ENCODE measurements at places on chromosomes 16 and 17.

DNA sequence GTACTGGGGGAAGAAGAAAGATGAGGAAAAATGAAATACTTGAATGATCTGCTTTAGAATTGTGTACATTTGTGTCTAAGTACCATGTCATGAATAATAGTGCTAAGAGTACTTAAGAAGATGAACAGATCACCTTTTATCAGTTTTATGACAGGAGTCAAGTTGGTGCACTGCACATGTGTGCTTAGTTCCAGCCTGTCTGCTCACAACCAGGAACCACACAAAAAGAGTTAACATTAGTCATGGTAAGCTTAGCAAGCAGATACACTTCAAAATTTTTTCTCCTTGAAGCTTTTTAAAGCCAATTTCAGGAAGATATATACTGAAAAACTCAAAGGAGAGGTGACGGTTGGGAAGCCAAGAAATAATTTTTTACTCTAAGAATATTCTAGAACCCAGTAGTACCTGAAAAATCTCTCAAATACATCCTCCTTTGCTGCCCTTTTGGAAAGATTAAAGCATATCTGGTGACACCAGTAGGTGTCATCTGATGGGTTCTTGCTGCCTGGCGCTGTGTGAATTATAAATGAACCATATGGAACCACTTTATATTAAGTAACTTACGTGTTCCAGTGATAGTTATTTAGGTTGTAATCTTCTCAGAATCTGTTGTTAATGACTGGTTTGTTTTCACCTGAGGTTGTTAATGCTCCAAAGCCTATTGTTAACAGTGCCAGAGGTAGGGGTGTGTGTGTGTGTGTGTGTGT, 93.4 kb downstream of the MSI2 start:
- DNase-seq: no peak

DNA sequence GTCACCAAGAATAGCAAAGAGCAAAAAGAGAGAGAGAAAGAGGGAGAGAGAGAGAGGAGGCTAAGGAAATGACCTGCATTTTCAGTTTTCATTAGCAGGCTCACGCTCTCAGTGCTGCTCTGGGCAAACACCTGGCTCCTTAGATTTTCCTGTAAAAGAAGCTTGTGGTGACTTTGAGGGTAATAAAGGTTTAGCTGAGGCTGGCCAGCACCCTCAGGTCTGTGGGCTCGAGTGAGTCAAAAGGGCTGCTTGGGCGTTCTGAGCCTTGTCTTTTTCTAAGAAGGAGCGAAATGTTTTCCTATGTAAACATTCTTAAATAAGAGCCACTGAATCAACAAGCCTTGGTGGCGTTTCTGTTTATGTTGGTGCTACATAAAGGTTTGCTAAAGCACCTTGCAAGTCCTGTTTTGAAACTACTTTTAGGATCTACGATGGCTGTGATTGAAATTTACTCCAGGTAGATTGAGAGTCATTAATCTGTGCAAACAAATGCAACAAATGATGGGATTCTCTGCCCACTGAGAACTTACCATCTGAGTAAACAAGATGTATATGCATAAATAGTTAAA, 38.8 kb downstream of the SHISA6 start:
- DNase-seq: no peak

GRCh38 chr17:62648956-62649294, 21.5 kb downstream of the MRC2 start:
- no peak for DNase-seq

DNA sequence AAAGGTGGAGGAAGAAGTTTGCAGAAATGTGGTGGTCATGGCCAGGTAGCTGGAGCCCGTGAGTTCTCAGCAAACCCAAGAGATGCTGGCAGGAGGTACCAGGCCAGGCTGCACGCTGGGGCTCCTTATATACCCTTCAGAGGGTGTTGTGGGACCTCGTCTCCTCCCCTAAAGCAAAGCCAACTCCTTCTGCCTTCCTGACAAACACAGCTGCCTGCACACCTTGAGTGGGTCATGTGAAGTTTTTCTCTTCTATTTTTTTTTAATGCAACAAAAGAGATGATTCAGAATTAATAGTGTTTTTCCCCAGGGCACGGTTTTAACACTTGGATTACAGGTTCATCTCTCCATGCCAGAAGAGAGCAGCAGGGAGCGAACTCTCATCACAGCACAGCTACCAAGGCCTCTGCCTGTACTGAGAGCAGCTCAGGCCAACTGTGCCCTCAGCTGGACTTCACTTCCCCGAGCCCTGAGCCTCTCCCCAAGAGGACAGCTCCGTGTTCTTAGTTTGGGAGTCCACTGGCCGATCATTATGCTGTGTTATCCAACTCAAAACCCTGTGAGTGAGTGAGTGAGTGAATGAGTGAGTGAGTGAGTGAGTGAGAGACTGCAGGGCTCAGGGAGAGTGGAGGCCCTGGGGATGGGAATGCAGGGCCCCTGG, at the start of gene KRT15:
TSS of gene KRT15 (minus strand) at position 102 of the 661 bp plus-strand sequence. CDS start at position 39, 63 bp downstream.
- no peak for DNase-seq

- no peak for DNase-seq
These were observed 368.8 kb downstream of the SEC14L1 start for GRCh38 chr17:77509599-77509998.

- DNase-seq: no peak
These were observed at the start of gene XAF1 for GRCh38 chr17:6755731-6756184. Gene XAF1 (plus strand): TSS chr17:6756046. CDS start chr17:6756079, 33 bp downstream.
